Activated gamma-delta T cell treated with anti-CD3 and anti-CD28 coated beads, Interleukin-2, amount 50 U/mL, for 16 hours (primary cell): ENCODE measurements at places on chromosomes 1 and 21.

DNA sequence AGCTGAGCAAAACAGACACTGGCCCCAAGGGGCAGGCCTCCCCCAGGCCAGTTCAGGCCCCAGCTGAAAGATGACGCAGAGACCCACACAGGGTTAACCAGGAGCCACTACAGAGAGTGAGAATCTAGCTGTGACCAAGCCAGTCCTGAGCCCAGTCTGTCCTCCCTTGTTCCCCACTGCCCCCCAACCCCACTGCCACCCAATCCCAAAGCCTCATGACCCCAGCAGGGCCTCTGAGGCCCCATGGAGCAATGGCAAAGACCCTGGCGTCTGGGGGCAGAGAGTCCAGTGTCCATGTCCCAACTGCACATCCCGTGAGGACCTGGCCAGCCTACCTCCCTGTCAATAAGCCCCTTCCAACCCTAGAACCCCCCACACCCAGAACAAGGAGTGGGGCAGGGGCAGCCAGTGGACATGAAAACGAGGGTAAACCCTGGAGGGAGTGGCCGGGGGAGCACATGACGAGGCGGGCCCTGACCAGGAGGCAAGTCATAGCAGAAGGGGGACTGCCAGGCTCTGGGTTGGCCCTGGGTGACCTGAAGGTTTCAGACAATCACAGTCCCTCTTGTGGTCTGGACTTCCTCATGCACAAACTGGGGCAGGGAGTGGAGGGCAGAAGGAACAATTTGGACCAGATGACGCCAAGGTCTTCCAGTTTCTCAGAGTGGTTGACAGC is 100.5 kb downstream of the GLIS1 start:
- no peak for DNase-seq

GRCh38 chr1:224809613-224810012 is 119.9 kb upstream of the DNAH14 start:
- no peak for DNase-seq

- DNase-seq: no peak
Observed at GRCh38 chr1:159916242-159917051, 8.9 kb downstream of the TAGLN2 start.

- no peak for DNase-seq
Observed at GRCh38 chr1:97680894-97681293, 239.9 kb downstream of the DPYD start.
